ENCODE measurements at places on chromosomes 6 and 20.

GRCh38 chr6:5378331-5378730, 117.0 kb downstream of the FARS2 start:
- no peak for DNase-seq

GRCh38 chr20:24379484-24379927, 89.9 kb upstream of the SYNDIG1 start:
- no peak for DNase-seq

GRCh38 chr6:42071881-42072583, 21.7 kb downstream of the TAF8 start:
- no peak for DNase-seq

DNA sequence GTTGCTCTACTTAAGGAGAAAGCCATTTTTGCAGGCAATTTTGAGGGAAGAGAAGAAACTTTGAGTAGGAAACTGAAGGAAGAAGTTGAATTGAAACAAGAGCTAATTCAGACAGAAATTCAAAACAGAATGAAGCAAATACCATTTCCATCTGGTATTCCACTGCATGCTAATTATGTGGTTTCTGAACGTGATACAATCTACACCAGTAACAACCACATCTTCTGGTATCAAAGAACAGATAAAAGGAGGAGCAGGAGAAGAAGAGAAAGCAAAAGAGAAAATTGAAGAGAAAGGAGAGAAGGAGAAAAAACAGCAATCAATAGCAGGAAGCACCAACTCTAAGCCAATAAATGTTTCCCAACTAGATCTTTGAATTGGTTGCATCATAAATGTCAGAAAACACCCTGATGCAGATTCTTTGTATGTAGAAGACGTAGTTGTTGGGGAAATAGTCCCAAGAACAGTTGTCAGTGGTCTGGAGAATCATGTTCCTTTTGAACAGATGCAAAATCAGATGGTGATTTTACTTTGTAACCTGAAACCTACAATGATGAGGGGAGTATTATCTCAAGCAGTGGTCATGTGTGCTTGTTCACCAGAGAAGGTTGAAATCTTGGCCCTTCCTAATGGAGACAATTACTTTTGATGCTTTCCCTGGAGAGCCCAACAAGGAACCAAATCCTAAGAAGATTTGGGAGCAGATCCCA, 132.4 kb downstream of the MACROD2 start:
- no peak for DNase-seq

GRCh38 chr6:111399626-111400025, 83.4 kb downstream of the REV3L start:
- no peak for DNase-seq

DNA sequence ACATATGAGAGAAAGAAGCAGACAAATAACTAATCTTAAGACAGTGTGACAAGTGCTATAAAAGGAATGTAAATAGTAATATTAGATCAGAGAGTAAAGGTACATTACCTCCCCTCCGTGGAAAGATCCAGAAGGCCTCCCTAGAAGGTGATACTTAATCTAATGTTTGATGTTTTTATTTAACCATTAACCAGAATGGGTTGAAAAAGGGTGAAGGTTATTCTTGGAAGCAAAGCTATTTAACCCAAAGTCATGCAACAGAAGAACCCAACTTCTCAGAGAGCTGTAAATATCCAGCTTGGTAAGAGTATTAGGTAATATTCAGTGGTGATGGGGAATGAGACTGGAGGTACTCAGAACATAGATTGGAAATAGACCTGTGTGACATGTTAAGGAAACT, 68.0 kb upstream of the HIVEP1 start:
- DNase-seq: no peak

GRCh38 chr6:36035225-36035624, 7.6 kb downstream of the MAPK14 start:
- no peak for DNase-seq

DNA sequence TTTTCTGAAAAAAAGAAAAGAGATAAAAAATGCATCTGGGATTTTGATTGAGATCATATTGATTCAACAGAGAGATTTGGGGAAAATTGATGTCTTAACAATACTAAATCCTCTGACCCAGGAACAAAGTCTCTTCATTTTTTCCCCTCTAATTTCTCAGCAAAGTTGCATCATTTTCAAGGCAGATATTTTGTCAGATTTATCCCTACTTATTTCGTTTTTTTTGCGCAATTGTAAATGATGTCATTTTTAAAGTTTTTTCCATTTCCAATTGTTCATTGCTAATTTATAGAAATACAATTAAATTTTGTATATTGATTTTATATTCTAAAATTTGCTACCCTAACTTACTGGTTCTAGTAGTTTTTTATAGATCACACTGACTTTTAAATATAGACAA, 97.7 kb upstream of the TMEM170B start:
- no peak for DNase-seq

DNA sequence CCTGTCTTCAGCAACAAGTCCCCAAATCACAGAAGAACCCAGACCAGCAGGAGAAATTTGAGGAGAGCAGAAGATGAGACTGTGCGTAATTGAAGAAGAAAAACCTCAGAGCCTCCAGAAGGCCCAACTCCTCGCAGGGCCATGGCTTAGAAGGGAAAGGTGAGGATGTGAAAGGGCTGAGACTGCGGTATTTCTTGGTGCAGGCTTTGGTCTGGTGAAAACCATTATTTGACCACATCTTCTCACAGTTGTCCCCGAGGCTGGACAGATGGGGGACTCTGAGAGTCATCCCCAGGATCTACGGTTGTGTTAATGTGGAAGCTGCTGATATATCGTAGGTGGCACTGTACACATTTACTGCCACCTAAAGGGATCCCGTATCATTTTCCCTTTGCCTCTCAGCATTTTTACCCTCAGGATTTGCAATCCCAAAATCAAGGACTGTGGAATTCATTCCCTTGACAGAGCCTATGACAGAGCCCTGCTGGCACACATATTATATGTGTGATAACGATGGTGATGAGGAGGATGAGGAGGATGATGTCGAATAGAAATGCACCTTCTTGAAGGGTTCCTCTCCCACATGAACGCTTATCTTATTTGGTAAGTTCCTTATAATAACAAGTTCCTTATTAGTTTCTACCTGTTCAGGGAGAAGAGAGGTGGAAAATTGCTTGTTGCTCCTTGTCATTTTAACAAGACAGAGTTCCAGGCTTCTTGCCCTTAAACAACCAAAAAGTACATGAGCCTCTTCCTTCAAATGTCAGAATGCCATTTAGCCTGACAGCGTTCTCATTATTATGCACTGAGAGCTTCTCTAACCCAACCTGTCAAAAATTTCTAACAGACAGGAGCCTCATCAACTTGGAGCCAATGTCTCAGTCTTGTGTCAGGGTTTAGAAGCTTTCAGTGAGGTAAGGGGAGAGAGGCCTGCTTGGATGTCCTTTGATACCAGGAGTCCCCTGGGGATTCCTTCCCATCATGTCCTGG, 135.8 kb downstream of the PXDC1 start:
- DNase-seq: no peak

All from NCI-H1417 treated with DMSO at 0.1 percent for 48 hours (cell line).